ENCODE measurements at places on chromosomes 7 and 10.

DNA sequence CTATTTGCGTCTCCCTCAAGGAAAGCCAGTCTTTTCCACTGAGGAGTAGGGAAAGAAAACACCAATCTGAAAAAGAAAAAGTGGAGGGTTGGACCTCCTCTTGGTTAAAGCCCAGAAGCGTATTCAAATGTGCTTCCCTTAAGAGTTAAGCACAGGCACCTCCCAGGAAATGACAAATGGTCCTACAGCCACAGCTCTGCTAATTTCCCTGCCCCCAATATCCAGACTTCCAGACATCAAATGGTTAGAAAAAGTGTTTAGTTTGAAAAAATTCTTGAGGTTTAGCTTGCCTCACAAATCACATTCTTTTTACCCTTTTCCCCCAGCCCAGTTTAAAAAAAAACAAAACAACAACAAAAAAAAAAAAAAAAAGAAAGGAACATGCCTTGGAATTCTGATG is 19.0 kb upstream of the COL1A2 start:
- no peak for DNase-seq

DNA sequence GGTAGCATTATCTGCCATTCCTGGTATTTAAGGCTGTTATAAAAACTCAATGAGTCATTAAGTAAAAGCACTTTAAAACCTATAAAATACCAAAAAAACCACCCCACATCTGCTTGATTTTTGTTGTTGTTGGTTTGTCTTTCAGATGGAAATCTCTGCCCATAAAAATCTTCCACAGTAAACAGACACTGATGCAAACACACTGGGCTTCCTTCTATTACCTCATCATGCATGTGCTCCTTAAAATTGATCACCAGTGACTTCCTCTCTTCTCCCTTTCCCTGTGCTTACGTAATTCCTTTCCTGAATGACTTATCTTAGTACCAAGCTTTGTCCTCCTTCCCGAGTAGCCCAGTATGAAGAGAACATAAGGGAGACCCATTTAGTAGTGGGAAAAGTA is 167.2 kb downstream of the EVX1 start:
- no peak for DNase-seq

DNA sequence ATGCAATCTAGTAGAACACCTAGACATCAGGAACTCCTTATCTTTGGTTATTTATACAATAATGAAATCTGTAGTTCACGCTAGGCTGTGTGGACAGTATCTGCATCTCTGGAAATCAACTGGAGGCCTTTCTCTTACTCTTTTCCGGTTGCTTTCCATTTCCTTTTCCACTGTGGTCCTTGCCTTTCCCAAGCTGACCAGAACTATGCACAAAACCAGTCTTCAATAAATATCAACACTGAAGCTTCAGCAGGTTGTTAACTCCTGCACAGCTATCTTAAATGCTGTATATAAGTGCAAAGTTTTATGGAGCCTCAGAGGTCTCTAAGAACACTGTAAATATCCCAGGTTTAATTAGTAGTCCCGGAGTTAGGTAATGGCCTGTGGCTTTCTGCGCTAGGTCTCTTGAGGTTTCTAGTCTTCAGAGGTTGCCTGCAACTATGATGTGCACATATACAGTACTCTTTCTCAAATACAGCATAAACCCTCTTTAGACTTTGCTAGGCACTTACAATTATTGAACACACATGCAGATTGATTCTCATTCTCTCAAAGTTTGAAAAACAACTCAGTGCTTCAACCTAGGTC is 2.4 kb downstream of the KLLN start:
- DNase-seq, result no peak

DNA sequence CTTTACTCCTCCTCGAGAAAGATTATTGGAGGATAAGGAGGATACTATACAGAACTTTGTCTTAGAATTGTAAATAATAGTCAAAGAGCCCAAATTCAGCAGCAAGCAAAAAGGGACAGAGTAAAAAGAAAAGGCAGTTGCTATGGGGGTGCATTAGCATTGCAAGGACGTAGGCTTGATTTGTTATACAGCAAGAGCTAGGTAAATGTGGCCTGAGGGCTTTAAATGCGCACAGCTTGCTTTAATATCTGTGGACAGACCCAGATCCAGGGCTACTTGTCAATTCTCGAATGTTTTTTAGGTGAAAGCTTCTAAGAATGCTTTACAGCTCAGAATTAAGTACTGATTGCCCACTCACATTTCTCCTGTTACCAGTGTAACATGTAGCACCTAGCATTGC is 58.5 kb downstream of the CELF2 start:
- no peak for DNase-seq

DNA sequence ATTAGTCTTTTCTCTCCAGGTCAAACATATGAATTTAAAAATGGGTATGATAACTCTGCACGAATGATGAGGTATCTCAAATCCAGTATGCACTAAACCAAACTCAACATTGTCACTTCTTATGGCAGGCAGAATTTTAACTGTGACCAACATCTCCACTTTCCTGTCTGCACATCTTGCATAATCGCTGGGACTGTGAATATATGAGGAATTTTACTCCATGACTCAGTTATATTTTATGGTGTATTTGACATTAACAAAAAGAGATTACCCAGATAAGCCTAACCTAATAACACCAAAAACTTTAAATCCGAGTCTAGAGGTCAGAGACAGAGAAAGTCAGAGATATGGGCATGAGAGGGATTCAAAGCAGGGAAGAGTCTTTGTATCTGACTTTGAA is 454.5 kb upstream of the SEMA3D start:
- DNase-seq, result no peak

DNA sequence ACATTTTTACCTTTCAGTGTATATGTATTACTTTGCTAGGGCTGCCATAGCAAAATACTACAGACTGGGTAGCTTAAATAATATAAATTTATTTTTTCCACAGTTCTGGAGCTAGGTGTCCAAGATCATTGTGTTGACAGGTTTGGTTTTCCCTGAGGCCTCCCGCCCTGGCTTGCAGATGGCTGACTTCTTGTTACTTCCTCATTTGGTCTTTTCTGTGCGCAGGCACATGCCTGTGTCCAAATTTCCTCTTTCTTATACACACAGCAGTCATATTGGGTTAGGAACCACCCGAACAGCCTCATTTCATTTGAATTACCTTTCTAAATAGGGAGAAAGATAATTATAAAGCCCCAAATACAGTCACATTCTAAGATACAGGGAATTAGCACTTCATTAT is 521.6 kb upstream of the SORCS1 start:
- DNase-seq, result no peak

DNA sequence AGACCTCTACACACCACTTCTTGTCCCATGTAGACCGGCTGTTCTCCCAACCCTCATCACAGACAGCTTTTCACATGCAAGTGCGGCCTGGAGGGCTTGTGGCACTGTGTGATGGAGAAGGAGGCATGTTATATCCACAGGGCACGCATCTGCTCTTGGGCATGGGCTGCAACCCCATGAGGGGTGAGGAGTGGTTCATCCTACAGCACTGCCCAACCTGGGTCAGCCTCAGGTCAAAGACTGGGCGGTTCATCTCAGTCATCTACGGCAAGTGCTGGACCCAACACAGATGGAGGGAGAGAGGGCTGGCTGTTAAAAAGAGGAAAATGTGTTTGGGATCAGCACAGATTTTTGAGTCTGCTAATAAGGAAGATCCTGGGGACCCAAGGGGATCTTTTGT is 2.2 kb downstream of the FSCN3 start:
- no peak for DNase-seq

DNA sequence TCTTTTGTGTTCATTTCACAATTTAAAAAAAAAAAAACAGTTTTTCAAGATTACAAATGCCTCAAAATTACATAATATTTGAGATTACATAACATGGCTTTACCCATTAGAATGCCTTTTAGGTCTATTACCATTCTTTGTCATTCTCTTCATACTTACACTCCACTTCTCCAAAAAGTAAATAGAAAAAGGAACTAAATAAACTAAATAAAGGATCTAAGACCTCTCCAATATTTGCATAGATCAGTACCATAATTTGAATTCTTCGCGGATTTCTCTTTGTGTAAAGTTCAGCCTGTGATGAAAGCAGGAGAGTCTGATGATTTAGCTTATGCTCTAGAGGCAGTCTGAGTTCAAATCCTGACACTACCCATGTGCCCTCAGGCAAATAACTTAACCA is 56.4 kb upstream of the C1GALT1 start:
- DNase-seq, result no peak

GRCh38 chr7:92520024-92520423 is 8.3 kb downstream of the PEX1 start:
- no peak for DNase-seq

DNA sequence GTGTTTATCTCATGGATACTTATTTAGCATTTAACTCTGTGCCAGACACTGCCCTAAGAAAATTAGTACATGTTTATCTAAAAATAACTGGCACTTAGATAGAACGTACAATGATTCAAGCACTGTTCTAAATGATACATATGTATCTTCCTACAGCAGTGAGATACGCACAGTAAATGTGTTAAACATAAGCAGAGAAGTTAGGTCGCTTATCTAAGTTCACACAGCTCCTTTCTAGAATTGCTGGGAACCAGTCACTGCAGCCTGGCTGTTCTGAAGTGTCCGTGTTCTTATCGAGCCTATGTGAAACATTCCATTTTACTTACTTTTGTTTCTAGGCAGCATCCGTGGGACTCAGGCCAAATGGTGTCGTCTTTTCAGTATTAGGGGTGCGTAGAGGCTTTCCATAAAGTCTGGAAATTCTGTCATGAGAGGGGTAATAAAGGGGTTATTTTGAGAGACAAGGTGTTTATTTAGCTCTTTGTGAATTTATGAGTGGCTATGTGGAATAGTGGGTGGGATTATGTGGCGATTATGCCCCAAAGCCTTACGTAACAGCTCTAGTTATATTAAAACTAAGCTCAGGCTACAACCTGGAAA is 186.9 kb downstream of the SND1 start:
- no peak for DNase-seq

GRCh38 chr10:6741541-6741941 is 161.5 kb upstream of the PRKCQ start:
- no peak for DNase-seq

GRCh38 chr7:112437072-112437471 is 13.2 kb upstream of the IFRD1 start:
- no peak for DNase-seq

GRCh38 chr10:12492016-12492415 is 142.7 kb downstream of the CAMK1D start:
- DNase-seq, result no peak

GRCh38 chr10:22268503-22268902 is 47.7 kb upstream of the COMMD3 start:
- no peak for DNase-seq

DNA sequence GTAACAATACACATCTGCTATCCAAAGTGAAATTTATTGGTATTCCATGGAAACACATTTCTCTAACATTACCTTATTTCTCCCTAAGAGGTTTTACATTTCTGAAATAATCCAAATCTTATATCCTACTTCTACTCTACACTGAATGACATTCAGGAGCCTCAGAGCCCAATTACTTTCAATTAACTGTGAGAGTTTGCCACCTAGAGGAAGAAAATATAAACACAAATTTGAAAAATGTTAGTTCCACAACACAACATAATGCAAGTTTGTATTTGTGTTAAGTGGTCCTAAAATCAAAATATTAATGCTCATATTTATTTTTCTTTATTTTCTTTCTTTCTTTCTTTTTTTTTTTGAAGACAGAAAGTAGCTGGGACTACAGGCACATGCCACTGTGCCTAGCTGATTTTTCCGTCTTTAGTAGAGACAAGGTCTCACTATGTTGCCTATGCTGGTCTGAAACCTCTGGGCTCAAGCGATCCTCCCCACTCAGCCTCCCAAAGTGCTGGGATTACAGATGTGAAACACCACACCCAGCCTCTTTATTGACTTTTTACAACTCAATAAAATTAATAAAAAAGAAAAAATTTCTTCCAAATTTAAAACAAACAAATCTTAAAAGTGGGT is 46.0 kb downstream of the ATAD1 start:
- no peak for DNase-seq

DNA sequence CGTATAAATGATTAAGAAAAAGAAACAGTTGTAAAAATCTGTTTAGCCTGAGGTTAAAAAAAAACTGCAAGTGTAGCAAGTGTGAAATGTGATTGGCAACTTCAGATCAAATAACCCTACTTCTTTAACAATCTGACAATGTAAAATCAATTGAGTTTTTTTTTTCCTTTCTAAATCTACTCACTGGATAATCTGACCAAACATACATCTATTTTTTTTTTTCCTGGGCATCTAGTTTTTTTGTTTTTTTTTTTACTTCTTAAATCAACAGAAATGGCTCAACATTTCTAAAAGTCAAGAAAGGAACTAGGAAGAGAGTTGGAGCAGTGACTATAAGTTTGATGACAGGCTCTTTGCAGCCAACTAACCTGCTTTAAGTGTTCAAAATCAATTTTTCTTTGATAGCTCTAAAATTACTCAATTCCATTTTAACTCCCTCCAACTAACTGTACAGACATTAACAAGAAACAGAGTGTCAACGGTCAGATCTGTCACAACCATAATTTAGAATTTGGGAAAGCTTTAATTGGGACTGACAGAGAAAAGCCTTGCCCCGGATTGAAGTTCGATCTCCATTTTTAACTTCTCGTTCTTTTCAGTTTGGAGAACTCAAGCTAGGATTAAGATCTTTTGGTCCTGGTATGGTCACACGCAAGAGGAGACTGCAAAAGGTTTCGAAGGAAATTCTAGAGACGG is 1.2 kb downstream of the ARL3 start:
- DNase-seq, result no peak

DNA sequence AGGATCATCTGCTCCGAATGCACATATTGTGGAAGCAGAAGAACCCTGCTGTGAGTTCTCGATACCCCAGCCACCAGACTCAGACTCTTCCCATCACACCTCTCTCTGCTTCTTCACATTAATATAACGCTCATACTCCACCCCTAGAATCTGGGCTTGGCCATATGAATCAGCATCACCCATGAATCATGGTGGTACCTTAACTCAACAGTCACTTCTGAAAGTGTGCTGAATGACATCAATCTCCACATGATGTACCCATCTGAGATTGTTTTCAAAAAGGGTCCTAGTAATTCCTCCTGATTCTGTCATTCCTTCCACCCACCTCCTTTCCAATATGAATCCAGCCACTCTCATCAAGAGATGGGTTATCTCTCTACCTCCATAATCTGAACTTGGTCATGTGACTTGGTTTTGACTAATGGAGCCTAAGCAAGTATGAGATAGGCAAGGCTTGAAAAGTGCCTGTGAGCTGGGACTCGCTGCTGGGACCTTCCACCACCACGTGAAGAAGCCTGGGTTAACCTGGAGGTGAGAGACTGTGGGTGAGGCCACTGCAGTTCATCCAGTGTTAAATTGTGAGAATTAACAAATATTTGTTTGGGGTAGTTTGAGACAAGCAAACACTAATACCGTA is 15.4 kb downstream of the YWHAG start:
- DNase-seq, result no peak

- no peak for DNase-seq
Measured at GRCh38 chr10:126349676-126350075, 38.6 kb downstream of the ADAM12 start.
